ENCODE measurements at places on chromosomes 5 and 9.

- DNase-seq = no peak
Measured at GRCh38 chr9:6029604-6030274, 14.3 kb upstream of the RANBP6 start.

GRCh38 chr5:122390154-122390553 lies 78.1 kb downstream of the SNCAIP start:
- DNase-seq = no peak

DNA sequence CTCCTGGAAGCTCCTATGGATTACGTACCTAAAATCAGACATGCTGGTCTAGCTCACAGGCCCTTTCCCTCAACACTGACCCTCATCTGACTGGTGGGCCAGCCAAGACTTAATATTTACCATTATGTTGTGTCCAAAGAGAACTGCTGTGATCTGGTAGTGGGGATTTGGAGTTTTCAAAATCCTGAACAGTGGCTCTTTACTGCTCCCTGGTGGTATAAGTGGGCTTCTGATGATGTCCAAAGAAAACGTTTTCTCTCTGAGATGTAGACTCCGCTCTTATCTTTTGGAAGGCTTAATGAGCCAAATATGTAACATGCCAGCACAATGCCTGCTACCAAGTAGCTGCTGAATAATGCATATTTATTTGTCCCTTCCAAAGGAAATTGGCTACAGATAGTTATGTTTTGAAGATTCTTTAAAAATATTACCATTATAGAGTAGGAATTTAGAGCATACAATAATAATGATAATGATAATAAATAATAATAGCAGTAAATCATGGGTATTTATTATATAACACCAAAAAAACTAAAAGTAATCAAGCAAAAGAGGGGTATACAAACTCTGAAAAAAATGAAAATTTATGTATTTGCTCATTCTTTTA lies 406.6 kb upstream of the TNC start:
- DNase-seq = no peak

DNA sequence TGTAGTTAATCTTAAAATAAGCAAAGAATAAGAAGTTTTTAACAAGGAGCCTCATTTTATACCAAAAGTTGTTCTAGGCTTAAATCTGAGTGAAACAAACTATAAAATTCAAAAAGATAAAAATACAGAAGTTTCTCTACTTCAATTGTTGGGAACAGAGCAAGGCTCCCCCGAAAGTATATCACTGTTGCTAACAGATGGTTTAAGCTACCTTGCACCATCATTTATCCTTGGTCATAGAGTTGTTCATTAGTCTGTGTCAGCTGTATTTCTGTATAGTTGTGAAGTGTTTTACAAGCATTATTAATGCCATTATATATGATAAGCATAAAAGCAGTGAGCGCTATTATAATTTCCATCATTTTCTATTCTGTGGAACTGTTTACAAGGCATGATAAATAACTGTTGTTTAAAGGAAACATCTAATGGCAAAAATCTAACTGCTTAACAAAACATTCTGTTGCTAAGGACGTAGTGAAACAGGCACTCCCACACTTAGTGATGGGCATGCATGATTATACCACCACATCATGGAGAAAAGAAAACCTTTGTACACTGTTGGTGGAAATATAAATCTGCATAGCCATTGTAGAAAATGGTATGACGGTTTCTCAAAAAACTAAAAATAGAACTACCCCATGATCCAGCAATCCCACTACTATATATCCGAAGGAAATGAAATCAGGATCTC lies 23.3 kb upstream of the ACO1 start:
- DNase-seq = no peak

GRCh38 chr5:76720988-76721569 lies 5.2 kb downstream of the F2R start:
- no peak for DNase-seq

GRCh38 chr5:41151564-41151963 lies 61.8 kb downstream of the C6 start:
- DNase-seq = no peak

- DNase-seq = no peak
Measured at GRCh38 chr9:463455-464171, 248.9 kb downstream of the DOCK8 start.

- DNase-seq = no peak
Measured at GRCh38 chr5:58041884-58042283, 418.0 kb downstream of the PLK2 start.

DNA sequence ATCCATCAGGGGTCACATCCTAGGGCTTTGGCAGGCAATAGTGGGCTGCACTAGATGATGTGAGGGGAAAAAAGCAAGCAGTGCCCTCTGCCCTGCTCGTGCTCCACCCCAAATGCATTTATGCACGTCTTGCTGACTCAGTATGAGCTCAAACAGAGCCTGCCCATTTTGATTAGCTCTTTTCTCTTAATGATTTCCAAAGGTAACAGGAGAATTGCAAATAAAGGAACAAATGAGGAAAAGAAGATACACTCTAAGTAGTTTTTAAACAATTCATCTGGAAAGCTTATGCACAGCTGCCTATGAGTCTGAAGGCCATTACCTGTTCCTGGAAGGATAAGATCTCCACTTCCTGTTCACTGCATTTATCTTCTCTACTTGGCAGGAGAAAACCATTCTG lies 364.2 kb downstream of the TMEM232 start:
- no peak for DNase-seq

DNA sequence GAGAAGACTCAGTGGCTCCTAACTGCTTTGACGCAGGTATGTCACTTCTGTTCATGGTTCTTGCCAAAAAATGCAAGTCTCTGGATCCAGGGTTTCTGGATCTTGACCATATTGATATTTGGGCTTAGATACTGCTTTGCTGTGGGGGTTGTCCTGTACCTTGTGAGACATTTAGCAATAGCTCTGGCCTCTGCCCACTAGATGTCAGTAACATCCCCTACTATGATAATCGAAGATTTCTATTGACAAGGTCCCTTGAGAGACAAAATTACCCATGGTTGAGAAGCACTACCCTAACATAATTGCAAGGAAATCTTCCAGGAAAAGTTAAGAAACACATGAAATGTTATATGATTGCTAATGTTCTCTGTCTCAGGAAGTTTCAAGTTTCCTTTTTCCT lies 285.4 kb downstream of the TMEM232 start:
- no peak for DNase-seq
